Calu3 (cell line): ENCODE measurements at places on chromosomes 1 and 21.

- DNase-seq = no peak
These were observed 70.8 kb upstream of the TMPRSS2 start for GRCh38 chr21:41578716-41579115.

DNA sequence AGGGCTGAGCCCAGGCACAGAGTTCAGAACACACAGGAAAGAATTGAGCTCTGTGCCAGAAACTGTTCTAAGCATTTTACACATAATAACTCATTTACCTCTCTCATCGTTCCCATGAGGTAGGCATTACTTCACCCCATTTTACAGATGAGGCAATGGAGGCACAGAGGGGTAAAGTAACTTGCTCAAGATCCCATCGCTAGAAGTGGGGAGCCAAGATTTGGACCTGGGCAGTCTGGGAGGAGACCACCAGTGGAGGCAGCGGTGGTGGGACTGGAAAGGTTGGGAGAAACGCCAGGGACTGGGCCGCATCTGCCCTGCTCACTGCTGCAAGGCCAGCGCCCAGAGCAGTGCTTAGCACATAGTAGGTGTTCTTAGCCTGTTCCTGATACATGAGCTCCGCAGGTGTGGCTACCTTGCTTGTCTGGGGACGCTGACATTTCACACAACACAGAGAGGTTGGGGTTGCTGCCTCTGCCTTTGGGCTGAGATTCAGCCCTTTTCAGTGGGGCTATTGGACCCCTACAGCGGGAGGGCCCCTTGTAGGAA lies 27.8 kb upstream of the EPS8L3 start:
- no peak for DNase-seq

- no peak for DNase-seq
These were observed 298.8 kb downstream of the TGFB2 start for GRCh38 chr1:218643926-218644325.

DNA sequence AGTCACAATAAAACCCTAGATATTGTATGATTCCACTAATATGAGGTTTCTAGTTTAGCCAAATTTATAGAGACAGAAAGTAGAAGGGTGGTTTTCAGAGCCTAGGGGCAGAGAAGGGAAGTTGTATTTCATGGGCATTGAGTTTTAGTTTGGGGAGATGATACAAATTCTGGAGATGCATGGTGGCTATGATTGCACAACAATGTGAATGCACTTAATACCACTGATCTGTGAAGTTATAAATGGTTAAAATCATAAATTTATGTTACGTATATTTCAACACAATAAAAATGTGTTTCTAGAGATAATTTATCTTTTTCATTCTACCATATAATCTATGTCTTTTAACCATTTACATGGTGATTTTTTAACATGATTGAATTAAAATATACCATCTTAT lies 779.3 kb upstream of the BRINP3 start:
- no peak for DNase-seq

GRCh38 chr1:7444363-7444762 lies 326.7 kb upstream of the VAMP3 start:
- DNase-seq = no peak
